Jurkat, Clone E6-1 (cell line): ENCODE measurements at places on chromosomes 6 and 20.
A peak's percentile ranks its signal among the peaks of the same experiment; 100 is the strongest.

GRCh38 chr6:133242637-133243585 lies 1.8 kb downstream of the EYA4 start:
- no peak for DNase-seq

- DNase-seq = no peak
Measured at GRCh38 chr6:153882411-153882810, 156.6 kb upstream of the OPRM1 start.

- DNase-seq = no peak
Measured at GRCh38 chr20:61953037-61954021, 112.4 kb downstream of the TAF4 start.

- DNase-seq = no peak
Measured at GRCh38 chr6:74756923-74757322, 448.9 kb downstream of the COL12A1 start.

- DNase-seq = no peak
Measured at GRCh38 chr6:110595112-110595511, 118.7 kb upstream of the SLC22A16 start.

GRCh38 chr6:141541581-141542324 lies 591.0 kb upstream of the GJE1 start:
- no peak for DNase-seq

DNA sequence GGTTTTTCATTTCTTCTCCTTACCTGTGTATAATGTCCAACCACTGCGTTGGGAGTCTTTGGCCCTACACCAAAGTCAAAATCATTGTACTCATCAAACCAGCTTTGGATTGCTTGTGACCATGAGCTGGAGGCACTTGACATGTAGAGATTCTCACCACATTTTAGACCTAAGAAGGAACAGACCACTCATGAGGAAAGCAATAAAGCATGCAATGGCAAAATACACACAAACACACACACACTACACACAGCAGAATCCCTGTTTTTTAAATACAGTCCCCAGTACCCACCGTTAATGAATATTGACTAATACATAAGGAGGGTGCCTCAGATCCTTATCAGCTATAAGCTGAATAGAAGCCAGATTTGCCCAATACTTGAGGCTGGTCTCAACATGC lies 10.5 kb downstream of the CRISP3 start:
- DNase-seq = no peak

DNA sequence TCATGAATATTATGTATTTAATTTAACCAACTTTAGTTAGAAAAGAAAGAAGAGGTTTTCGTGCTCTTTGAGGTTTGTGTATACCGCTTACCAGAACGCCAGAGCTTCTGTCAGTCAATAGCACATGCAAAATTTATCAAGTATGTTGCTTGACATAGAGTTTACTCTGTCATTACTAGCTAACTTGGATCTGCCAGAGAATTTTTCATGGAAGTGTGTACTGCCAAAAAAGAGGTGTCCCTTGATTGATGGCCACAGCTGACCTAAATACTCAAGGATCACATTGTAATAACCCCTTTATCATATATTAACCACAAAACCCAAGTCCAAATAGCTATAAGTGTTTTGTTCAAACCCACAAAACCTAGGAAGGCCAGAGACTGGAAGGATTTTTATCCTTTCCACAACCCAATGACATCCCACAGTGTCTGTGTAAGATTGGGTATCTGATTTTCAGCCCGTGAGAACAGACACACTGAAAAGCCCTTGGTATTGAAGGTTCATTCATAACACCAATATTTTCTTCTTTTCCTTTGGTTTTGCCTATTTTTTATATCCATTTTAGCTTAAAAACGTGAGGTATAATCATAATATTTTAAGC lies 194.0 kb upstream of the EYA4 start:
- no peak for DNase-seq

DNA sequence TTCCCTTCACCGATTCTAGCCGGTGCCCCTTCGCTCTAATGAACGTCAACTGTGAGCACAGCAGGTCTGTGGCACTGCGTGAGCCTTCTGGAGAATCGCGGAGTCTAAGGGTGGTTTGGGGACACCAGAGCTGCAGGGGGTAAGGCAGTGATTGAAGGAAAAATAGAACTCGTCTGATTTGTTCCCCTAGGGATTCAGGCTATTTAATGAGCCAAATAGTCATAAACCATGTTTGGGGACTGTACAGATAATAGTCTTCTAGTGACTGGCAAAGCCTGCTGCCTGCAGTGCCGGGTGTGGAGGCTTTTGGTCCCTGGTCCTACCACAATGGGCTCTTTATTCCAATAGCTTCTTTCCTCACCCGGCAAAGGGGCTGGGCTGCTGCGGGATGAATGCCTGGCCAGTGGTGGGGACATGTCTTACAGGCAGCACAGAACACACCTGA lies 11.1 kb upstream of the NTSR1 start:
- no peak for DNase-seq

- no peak for DNase-seq
Measured at GRCh38 chr6:136383268-136383937, 93.8 kb upstream of the BCLAF1 start.

GRCh38 chr6:7417684-7418083 lies 28.1 kb downstream of the RIOK1 start:
- no peak for DNase-seq

DNA sequence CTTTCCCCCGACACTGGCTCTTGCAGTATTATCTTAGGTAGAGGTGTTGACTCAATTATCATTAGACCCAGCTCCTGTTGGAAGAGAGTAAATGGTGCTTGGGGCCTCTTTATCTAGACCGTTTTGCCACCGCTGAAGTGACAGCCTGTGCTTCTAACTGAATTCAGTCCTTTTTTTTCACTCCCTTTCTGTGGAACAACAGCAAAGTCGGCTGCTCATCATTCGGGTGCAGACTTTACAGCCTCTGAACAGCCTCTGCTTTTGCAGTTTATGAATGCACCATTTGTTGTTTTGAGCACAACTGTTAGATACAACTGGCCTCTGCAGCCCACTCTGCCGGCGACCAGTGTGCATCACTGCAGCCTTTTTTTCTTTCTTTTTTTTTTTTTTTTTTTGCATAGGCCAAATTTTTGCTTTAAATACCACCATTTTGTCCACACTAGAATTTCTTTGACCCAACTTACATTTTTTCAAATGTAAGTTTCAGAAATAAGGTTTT lies 35.8 kb downstream of the RREB1 start:
- DNase-seq = no peak

DNA sequence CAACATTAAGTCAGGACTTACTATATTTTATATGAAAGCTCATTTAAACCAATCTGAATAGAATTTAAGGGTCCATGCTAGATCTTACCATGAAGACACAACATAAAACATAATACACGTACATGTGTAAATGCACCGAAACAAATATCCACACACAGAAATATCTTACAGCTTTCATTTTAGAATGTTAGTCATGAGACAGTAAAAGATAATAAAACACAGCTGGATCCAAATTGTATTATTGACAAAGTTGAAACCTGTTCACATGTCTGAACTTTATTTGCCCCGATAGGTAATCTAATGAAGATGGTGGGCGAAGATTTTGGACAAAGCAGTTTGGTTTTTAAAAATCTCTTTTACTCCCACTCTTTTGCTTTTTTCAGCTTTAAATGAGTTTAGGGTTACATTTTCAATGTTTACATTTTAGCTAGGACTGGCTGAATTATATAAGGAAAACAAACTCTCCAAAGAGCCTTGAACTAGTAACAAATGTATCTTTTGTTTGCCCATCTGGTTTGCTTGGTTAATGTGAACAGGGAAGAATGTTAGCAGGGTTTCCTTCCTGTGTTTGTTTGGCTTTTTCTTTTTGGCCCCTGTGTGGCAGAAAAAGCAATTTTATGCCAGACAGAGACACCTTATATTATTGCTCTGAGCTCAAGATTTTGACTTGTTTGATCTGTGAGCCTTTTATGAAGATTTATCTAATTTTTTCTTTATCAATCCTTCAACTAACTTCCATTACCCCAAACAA lies 5.1 kb upstream of the TMEM181 start:
- no peak for DNase-seq

DNA sequence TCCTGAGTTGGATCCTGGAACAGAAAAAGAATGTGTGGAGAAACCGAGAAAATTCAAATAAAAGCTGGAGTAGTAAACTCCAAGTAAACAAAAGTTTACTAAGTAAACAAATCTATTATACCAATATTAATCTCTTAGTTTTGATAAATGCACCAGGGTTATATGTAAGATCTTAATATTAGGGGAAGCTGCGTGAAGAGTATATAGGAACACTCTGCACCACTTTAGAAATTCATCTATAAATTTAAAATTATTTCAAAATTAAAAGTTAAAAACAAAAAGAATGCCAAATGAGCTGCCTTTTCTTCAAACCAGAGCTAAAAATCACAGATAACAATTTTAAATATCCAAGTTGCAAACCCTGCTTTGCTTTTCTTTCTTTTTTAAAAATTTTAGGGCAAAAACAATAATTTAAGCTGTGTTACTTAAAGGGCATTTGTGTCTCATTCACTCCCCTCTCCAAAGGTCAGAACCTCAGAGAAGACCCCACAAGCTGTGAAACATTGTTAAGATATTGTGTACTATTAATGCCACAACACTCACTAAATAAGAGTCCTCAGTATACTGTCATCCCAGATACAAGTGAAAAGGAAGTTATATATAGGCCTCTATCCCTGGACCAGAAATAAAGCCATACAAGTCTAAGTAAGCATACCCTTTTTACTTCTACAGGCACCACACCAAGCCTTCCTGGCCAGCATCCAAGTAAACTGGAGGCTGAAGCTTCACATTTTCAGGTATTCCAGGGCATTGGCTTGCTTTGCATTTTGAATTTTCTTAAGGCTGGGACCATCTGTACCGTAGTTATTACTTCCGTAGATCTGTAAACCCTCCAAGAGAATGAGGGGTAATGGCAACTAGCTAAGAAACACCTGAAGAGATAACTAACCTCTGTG lies 7.0 kb downstream of the DNAAF9 start:
- DNase-seq = no peak

GRCh38 chr6:44057931-44058616 lies 69.2 kb downstream of the MRPL14 start:
- DNase-seq = no peak

- peak; percentile 32 for DNase-seq
Measured at GRCh38 chr6:110053395-110054240, 75.5 kb downstream of the GPR6 start.

GRCh38 chr6:142602972-142603371 lies 301.2 kb downstream of the ADGRG6 start:
- DNase-seq = no peak

DNA sequence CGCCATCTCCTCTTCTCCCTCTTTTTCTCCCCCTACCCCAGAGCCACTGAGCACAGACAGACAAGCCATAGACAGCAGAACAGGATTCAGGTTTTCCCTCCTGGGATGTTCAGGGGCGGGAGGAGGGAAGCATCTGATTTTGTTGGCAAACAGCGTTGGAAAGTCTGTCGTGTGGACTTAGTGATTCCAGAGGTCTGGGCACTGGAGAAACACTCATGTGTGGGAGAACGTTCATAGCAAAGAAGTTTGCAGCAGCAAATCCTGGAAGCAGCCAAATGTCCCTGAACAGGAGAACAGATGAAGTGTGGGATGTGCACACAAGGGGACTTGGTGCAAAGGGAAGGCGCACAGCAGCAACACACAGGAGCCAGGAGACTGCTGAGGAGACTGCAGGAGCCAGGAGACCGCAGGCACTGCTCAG lies 264.1 kb upstream of the CDYL start:
- no peak for DNase-seq

DNA sequence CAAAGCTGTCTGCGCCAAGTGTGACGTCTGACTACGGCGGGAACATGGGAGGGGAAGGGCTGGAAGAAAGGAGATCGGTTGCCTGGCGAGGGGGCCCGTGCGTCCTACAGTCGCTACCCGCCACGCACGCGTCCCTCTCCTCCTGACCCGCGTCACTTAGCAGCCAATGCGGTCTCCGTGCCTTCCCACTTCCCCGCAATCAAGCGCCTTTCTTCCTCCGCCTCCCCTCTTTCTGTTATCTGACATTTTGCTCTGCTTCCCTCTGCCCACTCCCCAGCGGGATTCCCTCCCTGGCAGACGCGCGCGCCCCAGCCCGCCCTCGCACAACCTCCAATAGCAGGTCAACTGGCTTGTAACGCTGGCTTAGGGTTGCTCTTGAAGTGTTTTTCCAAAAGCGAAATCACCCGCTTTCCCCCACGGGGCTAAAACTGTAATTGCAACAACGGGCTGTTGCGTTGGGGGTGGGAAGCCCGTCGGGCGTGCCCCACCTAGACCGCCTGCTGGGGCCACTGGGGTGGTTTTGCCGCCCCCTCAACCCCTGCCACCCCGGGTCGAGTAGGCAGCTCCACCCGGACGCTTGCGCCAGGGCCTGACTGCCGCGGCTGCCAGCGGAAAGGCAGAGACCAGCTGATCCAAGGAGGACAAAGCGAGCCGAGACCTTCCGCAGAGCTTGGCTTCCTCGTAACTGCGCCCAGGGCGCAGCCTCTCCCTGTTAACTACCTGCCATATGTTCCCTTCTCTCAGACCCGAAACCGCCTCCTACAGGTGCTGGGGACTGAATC lies 6.2 kb upstream of the SOX4 start:
- peak; percentile 84 for DNase-seq

DNA sequence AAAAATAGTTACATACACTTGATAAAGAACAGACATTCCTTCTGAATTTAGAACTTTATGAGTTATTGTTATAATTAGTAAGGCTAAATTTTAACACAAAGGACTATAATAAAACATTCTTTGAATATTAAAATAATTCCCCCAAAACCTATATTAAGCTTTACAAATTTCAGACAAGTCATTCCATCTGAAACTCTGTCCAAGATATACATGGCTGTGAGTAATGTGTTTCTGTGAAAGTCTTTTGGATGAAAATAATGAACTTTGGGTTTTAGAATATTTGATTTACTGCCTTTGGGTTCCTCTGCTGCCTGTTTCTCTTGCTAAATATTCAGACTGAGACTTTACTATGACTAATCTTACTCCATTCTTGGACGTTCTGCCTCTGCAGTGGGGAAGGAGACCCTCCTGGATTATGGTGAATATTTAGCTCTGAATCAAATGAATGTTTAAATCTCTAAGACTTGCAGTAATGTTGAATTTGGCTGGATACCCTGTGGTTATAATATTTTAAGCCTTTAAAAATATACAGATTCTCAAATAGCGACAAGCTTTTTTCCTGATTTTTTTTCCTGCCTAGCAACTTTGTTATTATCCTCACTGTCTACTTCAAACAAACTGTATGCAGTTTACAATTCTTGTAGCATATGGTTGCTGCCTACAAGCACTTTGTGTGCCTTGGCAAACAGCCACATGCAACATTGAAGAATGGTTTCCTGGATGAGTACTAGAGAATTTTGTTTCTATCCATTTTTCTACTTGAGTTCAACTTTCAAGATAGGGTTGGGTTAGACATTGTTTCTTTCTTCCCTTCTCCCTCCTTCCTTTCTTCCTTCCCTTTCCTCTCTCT lies 51.4 kb downstream of the TXLNB start:
- DNase-seq = no peak

DNA sequence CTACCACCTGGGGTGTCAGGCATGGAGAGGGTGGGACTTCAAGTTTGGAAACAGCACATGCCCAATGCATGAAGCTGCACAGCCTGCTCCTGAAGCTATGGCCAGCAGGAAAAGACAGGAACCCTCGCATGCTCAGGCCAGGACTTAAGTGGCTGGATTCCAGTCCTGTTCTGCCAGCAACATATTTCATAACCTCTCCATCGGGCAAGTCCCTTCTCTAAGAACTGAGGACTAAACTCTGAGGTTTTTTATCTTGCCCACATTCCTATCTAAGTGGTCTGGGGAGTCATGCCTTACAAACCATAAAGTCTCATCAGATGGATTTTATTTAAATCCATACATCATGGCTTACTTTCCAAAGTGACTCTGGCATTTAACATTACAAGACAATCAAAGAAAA lies 27.5 kb upstream of the AGPAT4 start:
- DNase-seq = no peak
